Germinal center (tissue), 1 donor: ENCODE measurements at places on chromosomes 4 and X.
A peak's percentile ranks its signal among the peaks of the same experiment; 100 is the strongest.

- no peak for DNase-seq
These were observed 28.5 kb downstream of the TRIM2 start for GRCh38 chr4:153232768-153233167.

DNA sequence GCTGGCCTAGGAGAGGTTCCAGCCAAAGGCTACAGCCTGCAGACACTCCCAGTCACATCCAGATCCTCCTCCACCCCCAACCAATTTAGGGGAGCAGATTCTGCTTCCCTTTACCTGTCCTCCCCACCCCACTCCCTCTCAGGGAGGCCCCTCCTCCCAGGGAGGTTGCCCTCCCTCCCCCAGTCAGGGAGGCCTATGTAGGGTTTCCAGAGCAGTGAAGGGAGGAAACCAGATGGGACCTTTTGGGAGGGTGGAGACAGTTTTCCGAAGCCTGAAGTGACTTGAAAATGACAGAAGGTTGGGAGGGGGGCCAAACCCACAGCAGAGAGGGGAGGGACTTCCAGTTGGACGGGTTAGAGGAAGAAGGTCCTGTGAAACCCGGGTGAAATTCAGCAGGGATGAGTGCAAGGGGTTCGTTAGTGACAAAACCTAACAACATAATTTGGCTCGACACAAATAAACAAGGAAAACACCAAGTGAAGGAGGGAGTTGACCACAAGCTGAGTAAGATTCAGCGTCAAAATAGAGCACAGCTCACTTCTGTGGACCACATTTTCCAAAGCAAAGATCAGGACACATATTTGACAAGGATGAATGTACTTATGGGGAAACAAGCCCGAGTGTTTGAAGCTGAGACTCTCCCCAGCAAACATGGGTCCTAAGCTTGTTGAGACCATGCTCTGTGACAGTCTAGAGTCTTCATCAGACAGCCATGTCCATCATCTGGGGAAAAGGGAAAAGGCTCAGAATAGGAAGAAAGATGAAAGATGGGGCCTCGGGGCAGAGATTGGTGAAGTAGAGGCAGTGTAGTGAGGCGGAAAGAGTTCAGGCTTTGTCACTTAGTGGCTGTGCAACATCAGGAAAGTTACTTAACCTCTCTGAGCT, 46.4 kb downstream of the PRPS1 start:
- DNase-seq = peak; percentile 14

GRCh38 chr4:38132107-38132673, 172.0 kb downstream of the PTTG2 start:
- no peak for DNase-seq

DNA sequence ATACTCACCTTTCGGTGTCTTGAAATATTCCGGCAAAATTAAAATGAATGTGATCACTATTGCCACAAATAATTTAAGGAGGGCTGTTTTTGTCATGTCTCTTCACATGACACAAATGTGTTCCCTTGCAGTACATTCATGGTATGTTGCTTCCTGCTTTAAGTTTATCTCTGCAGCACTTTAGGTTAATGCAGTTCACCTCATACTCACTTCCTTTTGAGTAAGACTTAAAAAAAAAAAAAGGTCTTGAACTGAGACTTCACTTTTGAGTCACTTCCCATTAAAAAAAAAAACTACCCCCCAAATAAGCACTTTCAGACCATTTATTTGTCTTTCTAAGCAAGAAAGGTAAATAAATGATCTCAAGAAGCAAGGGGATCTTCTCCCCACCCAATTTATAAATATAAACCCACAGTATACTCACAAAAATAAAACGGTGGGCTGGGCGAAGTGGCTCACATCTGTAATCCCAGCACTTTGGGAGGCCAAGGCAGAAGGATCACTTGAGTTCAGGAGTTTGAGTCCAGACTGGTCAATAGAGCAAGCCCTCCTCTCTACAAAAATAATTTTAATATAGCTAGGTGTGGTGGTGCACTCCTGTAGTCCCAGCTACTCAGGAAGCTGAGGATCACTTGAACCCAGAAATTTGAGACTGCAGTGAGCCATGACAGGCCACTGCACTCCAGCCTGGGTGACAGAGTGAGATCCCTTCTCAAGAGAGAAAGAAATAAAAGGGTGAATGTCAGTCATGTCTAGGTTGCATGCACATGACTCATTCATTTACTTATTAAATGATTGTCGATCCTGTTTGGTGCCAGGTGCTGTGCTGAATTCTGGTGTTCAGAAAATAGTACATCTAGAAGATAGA, at the start of gene TMEM156:
TSS of gene TMEM156 (minus strand) at position 192 of the 868 bp plus-strand sequence. CDS start at position 96, 96 bp downstream.
- peak; percentile 55 for DNase-seq

DNA sequence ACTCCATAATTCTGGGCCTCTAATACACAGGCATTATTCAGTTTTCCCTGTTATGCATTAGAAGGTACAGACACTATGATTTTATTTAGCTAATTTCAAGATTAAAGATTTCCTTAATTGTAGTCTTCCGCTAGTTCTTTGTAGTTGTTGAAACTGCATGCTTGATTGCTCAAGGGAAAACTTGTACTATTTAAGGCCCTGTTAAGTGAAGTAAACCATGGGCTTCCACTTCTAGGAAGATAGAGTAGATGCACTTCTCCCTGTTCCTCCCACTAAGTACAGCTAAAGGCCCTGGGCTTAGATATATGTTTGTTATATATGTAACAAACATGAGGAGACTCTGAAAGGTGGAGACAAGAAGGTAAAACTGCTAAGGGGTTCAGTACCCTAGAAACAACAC, 215.8 kb upstream of the LEF1 start:
- no peak for DNase-seq

DNA sequence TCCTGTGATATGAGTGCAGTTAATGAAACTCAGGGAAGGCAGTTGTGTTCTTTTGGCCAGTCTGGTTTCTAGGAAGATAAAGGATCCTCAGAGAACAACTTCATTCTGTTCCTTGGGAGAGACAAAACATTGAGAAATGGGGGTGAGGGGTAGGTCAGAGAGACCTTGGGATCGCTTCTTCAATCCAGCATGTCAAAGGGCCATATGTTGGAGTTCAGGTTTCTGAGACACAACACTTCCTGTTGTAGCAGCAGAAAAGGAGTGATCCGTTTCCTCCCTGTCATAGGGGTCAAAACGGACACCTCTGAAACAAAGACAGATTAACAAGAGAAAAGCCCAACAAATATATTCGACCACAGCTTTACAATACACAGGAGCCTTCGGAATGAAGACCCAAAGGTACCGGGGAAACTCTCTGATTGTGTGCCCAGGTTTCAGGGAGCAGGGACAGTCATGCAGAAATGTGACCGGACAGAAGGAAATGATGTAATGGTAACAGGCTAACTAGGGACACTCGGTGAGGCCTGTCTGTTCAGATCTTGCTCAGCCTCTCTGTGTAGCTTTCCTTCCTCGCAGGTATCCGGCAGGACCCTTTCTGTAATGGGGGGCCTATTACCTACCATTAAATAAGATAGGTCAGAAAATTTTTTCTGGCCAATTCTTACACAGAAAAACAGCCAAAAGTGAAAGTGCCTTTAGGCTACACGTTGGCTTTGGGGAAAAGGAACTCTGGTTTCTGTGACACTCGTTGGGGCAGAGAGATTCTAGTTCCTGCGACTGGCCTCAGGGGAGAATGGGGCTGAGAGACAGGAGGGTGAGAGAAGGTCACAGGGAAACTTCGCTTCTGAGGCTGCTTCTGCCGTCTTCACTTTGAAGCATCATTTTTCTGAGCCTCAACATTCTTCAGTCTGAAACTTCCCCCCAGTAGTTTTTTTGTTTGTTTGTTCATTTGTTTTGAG, 103.3 kb upstream of the TLR3 start:
- no peak for DNase-seq

DNA sequence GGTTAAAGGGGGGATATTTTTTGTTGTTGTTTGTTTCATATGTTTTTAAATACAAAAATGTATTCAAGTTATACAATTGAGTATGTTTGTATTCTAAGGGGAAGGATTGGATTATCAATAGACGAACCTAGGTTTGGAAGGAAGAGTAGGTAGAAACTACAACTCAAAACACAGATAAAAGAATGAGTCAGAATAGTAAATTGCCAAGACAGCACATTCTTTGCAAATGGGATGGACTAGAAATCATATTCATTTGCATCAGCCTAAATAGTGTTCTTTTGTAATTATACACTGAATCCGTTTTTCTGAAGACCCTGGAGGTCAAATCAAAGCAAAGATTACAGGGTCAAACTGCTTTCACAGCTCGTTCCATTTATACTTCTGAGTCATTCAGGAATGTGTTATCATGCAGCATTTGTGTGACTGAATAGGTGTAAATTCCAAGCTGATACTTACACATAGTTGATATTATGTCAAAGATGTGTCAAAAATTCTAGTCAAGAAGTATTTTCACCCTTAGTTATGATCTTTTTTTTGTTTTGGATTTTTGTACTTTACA, 273.3 kb upstream of the FAT4 start:
- DNase-seq = no peak

- no peak for DNase-seq
These were observed 103.1 kb upstream of the PPP2R3B start for GRCh38 chrX:489820-490219.

DNA sequence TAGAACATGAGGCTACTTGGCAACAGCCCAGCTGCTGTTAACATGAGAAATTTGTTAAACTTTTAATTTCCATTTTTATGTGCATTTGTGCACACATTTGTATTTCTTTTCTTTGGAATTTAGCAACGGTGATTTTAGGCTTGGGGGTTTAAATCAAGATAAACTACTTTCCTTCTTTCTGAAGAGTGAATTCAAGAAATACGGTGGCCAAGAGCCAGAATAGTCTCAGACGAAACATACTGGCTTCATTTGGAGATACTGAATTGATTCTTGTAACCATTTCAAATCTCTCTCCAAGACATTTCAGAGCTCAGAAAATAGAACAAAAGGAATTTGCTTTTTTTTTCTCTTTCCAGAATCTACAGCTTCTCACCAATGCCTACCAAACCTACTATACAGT, 134.1 kb upstream of the SCML1 start:
- DNase-seq = no peak

DNA sequence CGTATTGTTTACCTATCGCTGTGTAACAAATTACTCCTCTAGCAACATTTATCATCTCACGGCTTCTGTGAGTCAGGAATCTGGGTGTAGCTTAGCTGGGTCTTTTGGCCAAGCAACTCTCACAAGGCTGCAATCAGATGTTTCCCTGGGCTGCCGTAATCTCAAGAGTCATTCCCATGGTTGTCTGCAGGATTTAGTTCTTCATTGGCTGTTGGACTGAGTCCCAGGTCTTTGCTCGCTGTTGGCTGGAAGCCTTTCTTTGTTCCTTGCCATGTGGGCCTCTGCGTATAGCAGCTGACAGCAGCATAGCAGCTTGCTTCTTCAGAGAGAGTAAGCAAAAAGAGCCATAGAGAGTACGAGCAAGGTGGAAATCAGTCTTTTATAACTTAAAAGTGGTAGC, 16.8 kb downstream of the POLR2B start:
- DNase-seq = no peak

GRCh38 chrX:38803243-38803587, 2.0 kb downstream of the MID1IP1 start:
- peak; percentile 2 for DNase-seq

DNA sequence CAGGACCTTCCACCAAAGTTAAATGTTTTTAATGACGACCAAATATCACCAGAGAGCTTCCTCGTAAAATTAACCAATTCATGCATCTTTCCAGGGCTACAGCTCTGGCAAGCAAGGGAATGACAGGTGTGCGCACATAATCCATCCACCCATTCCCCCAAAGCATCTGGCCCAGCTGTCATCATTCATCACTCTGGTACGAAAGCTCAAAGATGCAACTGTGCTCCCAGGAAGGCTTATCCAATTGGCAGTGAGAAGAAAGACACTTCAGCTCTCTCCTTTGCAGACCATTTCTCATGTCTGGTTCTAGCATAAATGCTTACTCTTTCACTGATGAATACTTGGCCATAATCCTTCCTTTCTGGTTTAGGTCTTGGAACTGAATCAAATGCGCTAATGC, 139.2 kb downstream of the NSUN7 start:
- no peak for DNase-seq

DNA sequence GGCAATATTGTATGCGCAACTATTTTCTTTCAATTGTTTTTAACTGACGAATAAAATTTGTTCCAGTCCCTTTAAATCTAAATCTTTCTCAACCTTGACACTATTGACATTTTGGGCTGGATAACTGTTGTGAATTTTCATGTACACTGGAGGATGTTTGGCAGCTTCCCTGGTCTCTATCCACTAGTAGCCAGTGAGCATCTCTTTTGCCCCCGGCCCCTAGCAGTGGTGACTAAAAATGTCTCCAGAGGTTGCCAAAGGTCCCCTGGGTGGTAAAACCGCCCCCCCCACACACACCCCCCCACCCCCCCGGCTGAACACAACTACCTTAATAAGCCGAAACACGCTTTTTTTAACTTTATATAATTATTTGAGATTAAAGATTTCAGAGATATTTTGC, 514 bp downstream of the FANCB start:
- no peak for DNase-seq

GRCh38 chr4:6342530-6343293, 73.1 kb downstream of the WFS1 start:
- no peak for DNase-seq

DNA sequence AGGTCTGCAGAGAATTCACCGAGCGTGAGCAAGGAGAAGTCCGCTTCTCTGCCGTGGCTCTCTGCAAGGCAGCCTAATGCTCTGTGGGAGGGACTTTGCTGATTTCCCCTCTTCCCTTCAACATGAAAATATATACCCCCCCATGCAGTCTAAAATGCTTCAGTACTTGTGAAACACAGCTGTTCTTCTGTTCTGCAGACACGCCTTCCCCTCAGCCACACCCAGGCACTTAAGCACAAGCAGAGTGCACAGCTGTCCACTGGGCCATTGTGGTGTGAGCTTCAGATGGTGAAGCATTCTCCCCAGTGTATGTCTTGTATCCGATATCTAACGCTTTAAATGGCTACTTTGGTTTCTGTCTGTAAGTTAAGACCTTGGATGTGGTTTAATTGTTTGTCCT, 11.3 kb downstream of the UCHL1 start:
- no peak for DNase-seq

DNA sequence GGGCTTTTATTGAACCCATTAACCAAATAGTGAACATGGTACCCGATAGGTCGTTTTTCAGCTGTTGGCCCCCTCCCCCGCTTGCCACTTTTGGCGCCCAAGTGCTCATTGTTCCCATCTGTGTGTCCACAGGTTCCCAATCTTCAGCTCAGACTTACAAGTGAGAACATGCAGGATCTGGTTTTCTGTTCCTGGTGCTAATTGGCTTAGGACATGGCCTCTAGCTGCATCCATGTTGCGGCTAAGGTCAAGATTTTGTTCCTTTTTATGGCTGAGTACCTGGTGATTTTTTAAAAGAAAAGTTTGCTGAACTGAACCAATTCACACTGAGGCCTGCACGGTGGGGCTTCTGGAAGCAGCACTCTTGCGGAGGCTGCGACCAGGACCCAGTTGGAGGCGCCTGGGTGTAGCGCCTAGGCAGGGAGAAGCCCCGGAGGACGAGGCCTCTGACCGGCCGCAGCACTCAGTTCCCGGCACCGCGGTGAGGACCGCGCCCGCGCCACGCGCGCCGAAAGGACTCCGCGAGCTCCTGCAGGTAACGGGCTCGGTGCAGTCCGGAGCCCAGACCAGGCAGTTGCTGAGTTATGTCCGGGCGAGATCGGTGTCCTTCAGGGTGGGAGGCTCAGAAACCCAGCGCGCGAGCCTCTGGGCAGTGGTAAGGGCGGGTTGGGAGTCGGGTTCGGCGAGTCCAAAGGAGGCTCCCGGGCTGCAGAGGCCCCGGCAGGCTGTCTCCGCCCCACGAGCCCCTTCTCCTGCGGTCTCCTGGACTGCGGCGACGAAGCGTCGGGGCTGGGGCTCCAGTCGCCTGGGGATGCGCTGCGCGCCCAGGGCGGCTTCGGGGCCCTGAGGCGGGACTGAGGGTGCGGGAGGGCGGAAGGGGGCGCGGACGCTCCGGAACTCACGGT, 15.8 kb upstream of the SLC25A4 start:
- DNase-seq = peak; percentile 24

GRCh38 chr4:87523307-87523706, 5.9 kb downstream of the SPARCL1 start:
- no peak for DNase-seq
